ENCODE measurements at places on chromosomes 2 and 18.
A peak's percentile ranks its signal among the peaks of the same experiment; 100 is the strongest.

DNA sequence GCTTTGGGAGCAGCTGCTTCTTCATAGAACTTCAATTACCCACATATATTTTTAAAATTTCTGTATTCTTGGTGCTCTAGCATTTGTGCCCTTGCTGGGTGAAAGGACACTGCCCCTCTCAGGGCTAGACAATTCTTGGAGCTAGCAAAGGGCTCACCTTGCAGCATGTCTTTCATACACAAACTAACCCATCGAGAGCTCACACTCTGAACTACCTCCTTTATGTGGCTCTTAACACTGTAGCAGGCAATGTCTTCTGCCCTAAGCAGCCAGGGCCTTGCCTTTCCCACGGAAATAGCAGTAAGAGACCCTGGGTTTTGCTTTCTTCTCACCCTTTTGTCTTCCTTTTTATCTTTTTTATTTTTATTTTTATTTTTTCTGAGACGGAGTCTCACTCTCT lies 234.0 kb downstream of the ACTR3 start:
- DNase-seq = no peak

DNA sequence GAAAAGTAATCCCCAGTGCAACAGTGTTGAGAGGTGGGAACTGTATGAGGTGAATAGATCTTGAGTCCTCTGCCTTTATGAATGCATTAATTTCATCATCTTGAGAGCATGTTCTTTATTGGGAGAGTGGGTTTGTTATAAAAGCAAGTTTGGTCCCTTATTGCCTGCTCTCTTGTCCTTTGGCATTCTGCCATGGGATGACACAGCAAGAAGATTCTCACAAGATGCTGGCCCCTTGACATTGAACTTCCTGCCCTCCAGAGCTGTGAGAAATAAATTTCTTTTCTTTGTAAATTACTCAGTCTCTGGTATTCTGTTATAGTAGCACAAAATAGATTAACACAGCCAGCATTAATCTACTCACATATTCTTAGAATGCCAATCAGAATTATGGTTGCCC lies 108.6 kb downstream of the EHBP1 start:
- peak; percentile 57 for DNase-seq

DNA sequence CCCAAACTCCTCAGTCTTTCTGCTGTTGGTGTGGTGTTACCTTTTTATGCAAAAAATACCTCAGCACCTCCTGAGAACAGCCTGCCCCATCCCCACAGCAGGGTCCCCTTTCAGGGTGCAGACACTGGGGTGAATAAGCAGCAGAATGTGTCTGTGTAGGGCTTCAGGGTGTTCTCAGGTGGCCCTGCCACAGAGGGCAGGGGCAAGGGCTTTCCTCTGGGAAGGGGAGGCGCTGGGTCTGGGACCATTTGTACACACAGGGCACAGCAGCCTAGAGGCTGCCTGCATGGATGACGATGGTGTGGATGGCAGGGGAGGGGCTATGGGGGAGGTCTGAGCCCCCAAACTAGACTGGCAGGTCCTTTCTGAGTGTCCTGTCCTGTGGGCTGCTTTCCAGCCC lies 2.6 kb downstream of the HAAO start:
- DNase-seq = no peak

DNA sequence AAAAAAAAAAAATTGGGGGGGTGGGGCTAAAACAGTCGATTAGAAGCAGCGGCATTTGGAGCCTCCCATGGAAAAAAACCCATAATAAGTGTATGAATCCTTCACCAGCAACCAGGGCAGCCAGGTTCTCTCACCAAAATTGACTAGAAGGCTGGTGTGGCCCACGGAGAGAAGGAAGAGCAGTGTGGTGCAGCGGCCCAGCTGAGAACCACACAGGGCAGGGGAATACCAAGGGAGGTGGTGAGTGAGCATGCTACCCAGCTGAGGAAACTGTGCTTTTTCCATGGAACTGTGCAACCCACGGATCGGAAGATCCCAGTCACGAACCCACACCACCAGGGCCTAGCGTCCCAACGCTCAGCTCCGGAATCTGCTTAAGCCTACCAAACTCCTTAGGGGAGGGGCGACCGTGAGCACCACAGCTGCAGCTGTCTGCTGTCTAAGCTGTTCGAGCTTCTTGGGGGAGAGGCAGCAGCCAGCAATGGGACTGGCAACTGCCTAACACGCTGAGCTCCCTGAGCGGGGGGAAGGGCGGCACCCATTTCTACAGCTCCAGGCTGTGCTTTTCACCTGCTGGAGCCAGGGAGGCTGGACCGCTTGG lies 1037.2 kb upstream of the ACVR2A start:
- no peak for DNase-seq

DNA sequence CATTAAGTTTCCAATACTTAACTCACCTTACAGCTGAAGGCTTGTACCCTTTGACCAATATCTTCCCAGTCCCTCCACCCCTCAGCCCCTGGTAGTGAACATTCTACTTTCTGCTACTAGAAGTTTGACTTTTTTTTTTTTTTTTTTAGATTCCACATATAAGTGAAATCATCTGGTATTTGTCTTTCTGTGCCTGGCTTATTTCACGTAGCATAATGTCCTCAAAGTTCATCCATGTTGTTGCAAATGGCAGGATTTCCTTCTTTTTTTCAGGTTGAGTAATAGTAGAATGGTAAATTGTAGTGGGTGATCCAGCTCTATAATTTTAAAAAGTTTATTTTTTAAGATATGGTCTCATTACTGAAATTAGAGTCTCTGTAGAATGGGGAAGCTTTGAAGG lies 316.0 kb downstream of the MTX2 start:
- DNase-seq = no peak
